ENCODE measurements at places on chromosomes 12 and 14. TPM values are rescaled to one million over a fixed set of nuclear protein-coding genes. Genes with fewer than 3 reads are reported as not detected.

The PLBD1 gene
- 1.4 TPM for total RNA-seq

The CCNB1IP1 gene
- total RNA-seq: 30.5 TPM

The DPPA3 gene
- total RNA-seq: not detected

The ASB2 gene
- total RNA-seq: not detected

The GLIPR1L1 gene
- not detected for total RNA-seq

The POTEM gene
- not detected for total RNA-seq

The HOXC5 gene
- 2.2 TPM for total RNA-seq

The KLRC1 gene
- total RNA-seq: not detected

The NANOG gene
- total RNA-seq: not detected

The DCN gene
- total RNA-seq: 956 TPM

The RPS6KA5 gene
- total RNA-seq: 0.78 TPM

The PTPRR gene
- total RNA-seq: not detected

The GLS2 gene
- under 0.01 TPM for total RNA-seq

The RNASE3 gene
- total RNA-seq: not detected

The KRT6C gene
- not detected for total RNA-seq

The MAP3K12 gene
- total RNA-seq: 36.0 TPM

The IAPP gene
- not detected for total RNA-seq

The PTPRO gene
- 0.20 TPM for total RNA-seq

The CACNA1C gene
- total RNA-seq: 5.1 TPM

The CDCA3 gene
- 36.4 TPM for total RNA-seq

The AP4S1 gene
- 4.4 TPM for total RNA-seq

The PTPRQ gene
- 2.2 TPM for total RNA-seq

The AICDA gene
- not detected for total RNA-seq

The DDN gene
- under 0.01 TPM for total RNA-seq

The P3H3 gene
- total RNA-seq: 49.3 TPM

The WIF1 gene
- 0.37 TPM for total RNA-seq

The SCNN1A gene
- total RNA-seq: under 0.01 TPM

The DIP2B gene
- total RNA-seq: 21.7 TPM

The COX8C gene
- total RNA-seq: not detected

The BHLHE41 gene
- 1.1 TPM for total RNA-seq

The DIO2 gene
- total RNA-seq: under 0.01 TPM

The RNASE7 gene
- total RNA-seq: not detected

The CCDC197 gene
- not detected for total RNA-seq

The FLVCR2 gene
- 4.0 TPM for total RNA-seq

The ADAMTS20 gene
- total RNA-seq: not detected

The KRT79 gene
- not detected for total RNA-seq

All from subcutaneous preadipocyte (primary cell).